Tibial nerve (tissue), 4 donors: ENCODE measurements at places on chromosomes 5 and 9. TPM values are rescaled to one million over a fixed set of nuclear protein-coding genes. Genes with fewer than 3 reads are reported as not detected.

Gene GABRA1
- total RNA-seq, result not detected

Gene ARHGEF37
- total RNA-seq, result 73.7 TPM

Gene PDZD2
- 153 TPM for total RNA-seq

Gene RETREG1
- total RNA-seq, result 90.9 TPM

Gene SUSD1
- 15.3 TPM for total RNA-seq

Gene CENPK
- 2.8 TPM for total RNA-seq

Gene FBP2
- total RNA-seq, result not detected

Gene SYNPO
- total RNA-seq, result 59.7 TPM

Gene PCA3
- not detected for total RNA-seq

GRCh38 chr5:136686192-136686872 is 321.0 kb upstream of the TRPC7 start:
- H3K27ac ChIP-seq, result no peak overlapping the region
- no peaks in the 10 kb centered on the region for H3K27me3 ChIP-seq
- H3K4me1 ChIP-seq, result no peaks in the 10 kb centered on the region
- no peak for DNase-seq

GRCh38 chr9:132945186-132946130 is 1.0 kb upstream of the TSC1 start:
- H3K27me3 ChIP-seq, result no peaks in the 10 kb centered on the region
- H3K4me3 ChIP-seq, result peak overlapping the region; percentile 97
- no peaks in the 10 kb centered on the region for H3K36me3 ChIP-seq

DNA sequence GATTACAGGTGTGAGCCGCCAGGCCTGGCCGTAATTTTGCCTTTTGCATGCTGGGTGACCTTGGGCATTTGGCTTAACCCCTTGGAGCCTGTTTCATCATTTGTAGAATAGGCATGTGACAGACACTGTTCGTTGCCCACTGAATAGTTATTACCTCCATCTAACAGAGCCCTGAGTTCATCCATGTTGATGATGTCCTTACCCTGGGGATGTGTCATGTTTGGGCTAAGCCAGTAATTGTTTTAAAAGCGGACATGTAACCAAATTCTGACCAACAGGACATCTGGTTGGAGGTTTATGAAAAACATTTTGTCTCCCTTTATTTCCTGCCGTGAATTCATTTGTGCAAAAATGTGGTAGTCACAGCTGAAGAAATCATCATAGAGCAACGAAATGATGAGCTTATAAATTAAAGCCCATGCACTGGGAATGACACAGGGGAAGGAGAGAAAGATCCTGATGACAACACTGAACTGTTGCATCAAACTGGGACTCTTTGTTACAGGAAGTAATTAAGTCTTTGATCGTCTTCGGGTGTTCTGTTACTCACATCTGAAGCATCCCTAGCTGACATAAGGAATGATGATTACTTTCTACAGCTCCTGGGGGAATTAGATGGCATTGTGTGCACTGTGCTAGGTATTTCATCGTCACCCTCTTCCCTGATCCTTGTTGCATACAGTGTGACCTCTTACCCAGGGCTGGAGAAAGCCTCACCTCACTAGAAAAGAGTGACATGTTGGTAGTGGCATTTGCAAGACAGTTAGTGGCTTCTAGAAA is 117.8 kb downstream of the FGF18 start:
- no peaks in the 10 kb centered on the region for H3K4me1 ChIP-seq
- H3K27me3 ChIP-seq, result no peaks in the 10 kb centered on the region
- DNase-seq, result no peak
- no peaks in the 10 kb centered on the region for H3K36me3 ChIP-seq

DNA sequence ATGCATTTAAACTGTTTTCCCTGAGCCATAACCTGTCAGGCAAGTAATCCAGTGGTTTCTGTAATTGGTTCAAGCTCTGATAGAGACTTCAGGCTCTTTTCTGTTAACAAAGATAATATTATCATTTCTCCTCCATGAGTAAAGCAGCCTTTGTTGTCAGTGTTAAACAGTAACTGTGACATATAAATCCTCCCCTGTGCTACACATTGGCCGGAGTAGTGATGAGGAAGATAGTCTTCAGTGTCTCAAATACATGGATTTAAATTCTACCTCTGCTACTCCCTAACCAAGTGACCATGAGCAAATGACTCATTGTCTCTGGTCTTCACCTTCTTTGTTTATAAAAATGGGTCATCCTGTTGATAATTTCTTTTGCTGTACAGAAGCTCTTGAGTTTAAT is 615.5 kb upstream of the CHD1 start:
- no peak overlapping the region for H3K4me3 ChIP-seq
- no peak for DNase-seq
- H3K27ac ChIP-seq, result no peak overlapping the region
- no peaks in the 10 kb centered on the region for H3K27me3 ChIP-seq
- H3K4me1 ChIP-seq, result no peaks in the 10 kb centered on the region

DNA sequence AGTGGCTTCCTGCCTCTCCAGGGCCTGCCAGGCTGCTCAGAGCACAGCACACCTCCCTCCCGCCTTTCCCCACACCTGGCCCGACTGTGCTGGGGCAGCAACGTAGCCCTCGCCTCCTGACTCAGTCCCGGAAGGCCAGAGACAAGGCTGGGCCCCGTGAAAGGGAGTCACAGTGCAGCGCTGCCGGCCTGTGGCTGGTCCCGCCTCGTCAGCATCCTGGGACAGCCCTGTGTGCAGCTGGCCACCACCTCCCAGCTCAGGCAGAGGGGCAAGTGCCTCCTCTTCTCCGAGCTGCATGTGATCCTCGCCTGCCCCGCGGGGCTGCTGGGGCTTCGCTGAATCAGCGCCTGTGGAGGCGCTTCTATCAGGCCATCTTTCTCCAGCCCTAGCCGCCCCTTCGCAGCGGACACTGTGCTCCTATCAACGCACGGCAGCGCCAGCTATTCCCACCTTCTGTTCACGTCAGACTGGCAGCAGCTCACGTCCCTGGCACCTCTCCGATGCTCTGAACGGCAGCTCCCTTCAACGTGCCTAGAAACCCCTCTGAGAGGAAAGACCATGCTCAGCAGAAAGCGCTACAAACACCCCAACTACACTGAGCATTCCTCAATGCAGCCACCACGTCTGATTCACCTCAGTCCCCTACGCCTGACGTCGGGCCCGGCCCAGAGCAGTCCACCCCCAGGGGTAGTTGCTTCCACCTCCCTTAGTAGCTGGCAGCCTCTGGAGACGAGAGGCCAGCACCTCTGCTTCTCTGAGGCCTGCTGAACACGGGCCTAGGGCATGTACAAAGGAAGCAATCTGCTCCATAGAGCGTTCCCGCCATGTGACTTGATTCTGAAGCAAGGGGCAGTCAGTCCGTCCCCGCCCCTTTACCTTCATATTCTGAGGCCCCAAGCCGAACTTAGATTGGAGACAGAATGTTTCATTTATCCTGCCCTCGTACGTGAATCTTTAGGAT is 78.8 kb downstream of the GPR21 start:
- no peak overlapping the region for H3K4me3 ChIP-seq
- peaks cover 35% of the 10 kb centered on the region for H3K36me3 ChIP-seq
- H3K4me1 ChIP-seq, result no peaks in the 10 kb centered on the region

DNA sequence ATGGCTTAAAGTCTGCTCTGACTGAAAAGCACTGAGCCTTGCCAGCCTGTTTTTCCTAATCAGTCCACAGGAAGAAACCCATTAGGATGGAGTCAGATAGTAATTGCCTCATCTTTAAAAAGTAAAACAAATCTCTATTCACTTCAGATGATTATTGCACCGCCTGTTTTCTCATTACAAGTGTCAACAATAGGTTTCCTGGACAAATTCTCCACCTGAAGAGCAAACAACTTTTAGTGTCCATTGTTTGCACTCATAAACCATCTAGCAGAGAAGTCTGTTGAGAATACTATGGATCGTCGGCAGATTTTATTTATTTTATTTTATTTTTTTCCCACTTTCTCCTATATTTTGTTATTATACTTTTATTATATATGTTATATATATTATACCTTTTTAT is 20.3 kb downstream of the C5orf63 start:
- no peak overlapping the region for H3K4me3 ChIP-seq
- H3K4me1 ChIP-seq, result no peaks in the 10 kb centered on the region
- no peak overlapping the region for H3K27ac ChIP-seq
- no peak for DNase-seq
- no peaks in the 10 kb centered on the region for H3K36me3 ChIP-seq
- no peaks in the 10 kb centered on the region for H3K27me3 ChIP-seq

DNA sequence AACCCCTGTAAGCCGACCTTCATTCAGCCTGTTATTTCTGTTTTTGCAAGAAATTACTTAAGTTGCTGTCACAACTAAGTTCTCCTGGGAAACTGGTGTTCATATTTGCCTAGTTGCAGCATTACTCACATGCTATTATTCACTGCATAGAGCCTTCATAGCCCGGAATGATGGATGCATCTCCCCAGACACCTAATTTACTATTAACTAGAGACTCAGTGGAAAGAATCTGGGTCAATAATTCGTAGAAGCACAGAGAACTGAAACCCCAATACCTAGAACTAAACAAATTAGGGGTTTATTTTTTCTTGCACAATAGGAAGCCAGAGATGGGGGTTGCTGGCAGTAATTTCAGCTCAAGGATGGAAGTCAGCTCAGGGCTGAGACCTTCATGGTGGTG is 45.7 kb upstream of the FAM170A start:
- DNase-seq, result no peak
- H3K27me3 ChIP-seq, result no peaks in the 10 kb centered on the region
- H3K4me1 ChIP-seq, result no peaks in the 10 kb centered on the region
- H3K27ac ChIP-seq, result no peak overlapping the region
- no peaks in the 10 kb centered on the region for H3K36me3 ChIP-seq

DNA sequence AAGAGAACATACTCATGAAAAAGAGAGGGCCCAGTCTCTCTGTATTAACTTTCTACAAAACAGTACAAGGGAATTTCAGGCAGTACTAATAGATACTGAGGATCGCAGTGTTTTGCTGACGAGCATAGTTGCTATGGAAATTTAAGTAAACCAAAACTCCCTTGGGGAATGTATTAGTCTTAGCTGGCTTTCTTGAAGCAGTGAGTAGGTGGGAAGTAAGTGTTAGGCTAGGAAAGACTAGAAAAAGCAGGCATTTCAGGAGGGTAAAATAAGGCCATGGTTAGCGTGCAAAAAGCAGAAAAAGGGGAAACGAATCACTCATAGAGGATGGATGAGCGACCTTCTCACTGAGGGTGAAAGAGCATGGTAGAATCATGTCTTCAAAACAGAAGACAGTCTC is 84.3 kb upstream of the ACTBL2 start:
- H3K27me3 ChIP-seq, result no peaks in the 10 kb centered on the region
- H3K4me1 ChIP-seq, result no peaks in the 10 kb centered on the region
- no peaks in the 10 kb centered on the region for H3K36me3 ChIP-seq
- H3K4me3 ChIP-seq, result no peak overlapping the region
- DNase-seq, result no peak

GRCh38 chr5:5421149-5421960 is 1.1 kb upstream of the ICE1 start:
- DNase-seq, result no peak
- no peaks in the 10 kb centered on the region for H3K27me3 ChIP-seq

DNA sequence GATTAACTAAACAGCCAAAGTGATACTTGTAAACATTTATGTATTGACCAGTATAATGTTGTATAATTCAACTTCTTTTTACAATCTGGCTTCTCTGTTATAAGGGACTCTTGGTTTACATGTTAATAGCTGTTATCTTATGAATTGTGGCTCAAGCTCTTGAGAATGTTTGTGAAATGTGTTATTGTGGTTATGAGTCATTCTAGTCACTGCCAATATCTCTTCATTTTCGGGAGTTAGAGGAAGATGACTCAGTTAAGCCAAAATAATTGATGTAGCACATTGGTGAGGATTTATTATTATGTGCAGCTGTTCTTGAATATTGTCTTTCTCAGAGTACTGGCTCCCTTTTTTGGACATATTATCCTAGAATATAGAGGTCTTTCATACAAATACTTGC is 655.2 kb upstream of the RIOK2 start:
- no peaks in the 10 kb centered on the region for H3K4me1 ChIP-seq
- no peak for DNase-seq
- H3K27ac ChIP-seq, result no peak overlapping the region
- H3K36me3 ChIP-seq, result no peaks in the 10 kb centered on the region

GRCh38 chr5:141597394-141597793 is 21.4 kb downstream of the DIAPH1 start:
- no peak overlapping the region for H3K27ac ChIP-seq
- no peak for DNase-seq
- peaks cover 24% of the 10 kb centered on the region for H3K36me3 ChIP-seq
- peaks cover 2% of the 10 kb centered on the region for H3K4me1 ChIP-seq
- no peak overlapping the region for H3K4me3 ChIP-seq

GRCh38 chr5:44747396-44747795 is 61.4 kb upstream of the MRPS30 start:
- no peaks in the 10 kb centered on the region for H3K27me3 ChIP-seq
- no peak overlapping the region for H3K4me3 ChIP-seq
- H3K27ac ChIP-seq, result no peak overlapping the region
- DNase-seq, result no peak
- H3K4me1 ChIP-seq, result no peaks in the 10 kb centered on the region

- peaks cover 51% of the 10 kb centered on the region for H3K4me1 ChIP-seq
- H3K36me3 ChIP-seq, result no peaks in the 10 kb centered on the region
- no peak for DNase-seq
- H3K27ac ChIP-seq, result no peak overlapping the region
- H3K27me3 ChIP-seq, result no peaks in the 10 kb centered on the region
These were observed 9.0 kb upstream of the NOTCH1 start for GRCh38 chr9:136554870-136555269.

DNA sequence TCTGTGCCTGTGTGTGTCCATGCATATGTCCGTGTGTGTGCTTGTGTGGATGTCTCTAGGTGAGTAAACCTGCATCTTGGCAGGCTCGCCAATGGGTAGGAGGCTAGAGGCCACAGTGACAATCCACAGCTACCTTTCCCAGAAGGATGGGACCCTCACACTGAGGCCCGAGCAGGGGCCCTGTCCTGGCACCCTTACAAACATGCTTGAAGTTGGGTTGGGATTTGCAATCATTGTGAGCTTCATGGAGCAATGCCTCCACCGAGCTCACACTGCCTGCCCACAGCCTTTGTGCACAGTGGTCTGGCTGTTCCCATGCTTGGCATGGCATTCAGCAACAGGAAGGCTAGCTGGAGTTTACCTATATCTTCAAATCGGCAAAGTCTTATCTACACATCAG is 311.1 kb upstream of the IRX1 start:
- H3K4me1 ChIP-seq, result no peaks in the 10 kb centered on the region
- H3K36me3 ChIP-seq, result no peaks in the 10 kb centered on the region
- H3K4me3 ChIP-seq, result no peak overlapping the region
- DNase-seq, result no peak
- no peak overlapping the region for H3K27ac ChIP-seq

DNA sequence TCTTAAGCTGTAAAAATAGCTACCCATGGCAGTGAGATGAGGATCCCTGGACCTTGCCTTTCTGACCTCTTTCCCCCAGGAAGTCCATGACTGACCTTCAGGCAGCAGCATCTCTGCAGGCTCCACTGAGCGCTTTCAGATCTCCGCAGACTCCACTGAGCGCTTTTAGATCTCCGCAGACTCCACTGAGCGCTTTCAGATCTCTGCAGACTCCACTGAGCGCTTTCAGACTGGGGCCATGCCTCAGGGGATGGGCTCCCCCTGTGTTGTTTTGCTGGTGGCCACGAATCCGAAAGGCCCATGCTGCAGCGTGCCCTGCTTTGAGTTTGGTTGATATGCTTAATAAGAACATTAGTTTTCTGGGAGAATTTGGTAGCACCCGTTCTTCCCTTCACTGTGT is 254.2 kb downstream of the FANCC start:
- H3K4me3 ChIP-seq, result no peak overlapping the region
- peaks cover 94% of the 10 kb centered on the region for H3K4me1 ChIP-seq
- H3K27me3 ChIP-seq, result no peaks in the 10 kb centered on the region
- DNase-seq, result no peak
- H3K36me3 ChIP-seq, result no peaks in the 10 kb centered on the region
